ENCODE measurements at places on chromosomes 13 and 19. TPM values are rescaled to one million over a fixed set of nuclear protein-coding genes. Genes with fewer than 3 reads are reported as not detected.

Gene HOMER3
- polyA plus RNA-seq = 83.6 TPM

Gene KIR2DL3
- not detected for polyA plus RNA-seq

Gene ZNF155
- polyA plus RNA-seq = 17.5 TPM

Gene ZNF808
- polyA plus RNA-seq = 13.4 TPM

Gene MEF2B
- polyA plus RNA-seq = not detected

Gene SIGLEC12
- not detected for polyA plus RNA-seq

Gene MAG
- polyA plus RNA-seq = not detected

Gene PRR12
- 1.2 TPM for polyA plus RNA-seq

Gene ZNF30
- polyA plus RNA-seq = 16.3 TPM

Gene PCDH17
- 6.5 TPM for polyA plus RNA-seq

Gene IGFL2
- not detected for polyA plus RNA-seq

Gene LIM2
- polyA plus RNA-seq = not detected

Gene CLEC11A
- 18.4 TPM for polyA plus RNA-seq

Gene CDC42EP5
- not detected for polyA plus RNA-seq

Gene CASP14
- not detected for polyA plus RNA-seq

Gene PROZ
- polyA plus RNA-seq = not detected

All from neural cell (in vitro differentiated cells).